ENCODE measurements at places on chromosomes 1 and 21. TPM values are rescaled to one million over a fixed set of nuclear protein-coding genes. Genes with fewer than 3 reads are reported as not detected.

Gene TNNT2
- 3.6 TPM for polyA plus RNA-seq

Gene INSRR
- polyA plus RNA-seq, result not detected

Gene MARCKSL1
- polyA plus RNA-seq, result 478 TPM

- no peak overlapping the region for H3K4me3 ChIP-seq
- no peaks in the 10 kb centered on the region for H3K4me1 ChIP-seq
- DNase-seq, result no peak
- no peaks in the 10 kb centered on the region for H3K27me3 ChIP-seq
- H3K27ac ChIP-seq, result no peak overlapping the region
These were observed 53.6 kb downstream of the CAPN8 start for GRCh38 chr1:223611936-223612335.

Gene RTCA
- 26.7 TPM for polyA plus RNA-seq
